Breast epithelium (tissue), 4 donors: ENCODE measurements at places on chromosomes 16 and 17. TPM values are rescaled to one million over a fixed set of nuclear protein-coding genes. Genes with fewer than 3 reads are reported as not detected.

DNA sequence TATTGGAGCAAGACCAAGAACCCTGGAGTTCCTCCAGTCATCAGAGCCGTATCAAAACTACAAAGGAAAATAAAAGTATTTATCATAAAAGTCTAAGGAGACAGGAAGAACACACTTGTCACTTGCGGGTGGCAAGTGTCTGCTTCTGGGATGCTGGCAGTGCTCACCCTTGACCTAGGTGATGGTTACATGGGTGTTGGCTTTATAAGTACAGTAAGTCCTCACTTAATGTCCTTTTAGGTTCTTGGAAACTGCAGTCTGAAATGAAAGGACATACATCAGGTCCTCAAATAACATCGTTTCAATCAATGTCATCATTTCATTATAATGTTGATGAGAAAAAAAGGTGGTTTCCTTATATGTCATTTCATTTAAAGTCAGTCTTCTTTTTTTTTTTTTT is 3.0 kb upstream of the AIPL1 start:
- no peaks in the 10 kb centered on the region for H3K4me1 ChIP-seq
- DNase-seq = no peak
- no peak overlapping the region for H3K4me3 ChIP-seq
- no peak overlapping the region for H3K27ac ChIP-seq

DNA sequence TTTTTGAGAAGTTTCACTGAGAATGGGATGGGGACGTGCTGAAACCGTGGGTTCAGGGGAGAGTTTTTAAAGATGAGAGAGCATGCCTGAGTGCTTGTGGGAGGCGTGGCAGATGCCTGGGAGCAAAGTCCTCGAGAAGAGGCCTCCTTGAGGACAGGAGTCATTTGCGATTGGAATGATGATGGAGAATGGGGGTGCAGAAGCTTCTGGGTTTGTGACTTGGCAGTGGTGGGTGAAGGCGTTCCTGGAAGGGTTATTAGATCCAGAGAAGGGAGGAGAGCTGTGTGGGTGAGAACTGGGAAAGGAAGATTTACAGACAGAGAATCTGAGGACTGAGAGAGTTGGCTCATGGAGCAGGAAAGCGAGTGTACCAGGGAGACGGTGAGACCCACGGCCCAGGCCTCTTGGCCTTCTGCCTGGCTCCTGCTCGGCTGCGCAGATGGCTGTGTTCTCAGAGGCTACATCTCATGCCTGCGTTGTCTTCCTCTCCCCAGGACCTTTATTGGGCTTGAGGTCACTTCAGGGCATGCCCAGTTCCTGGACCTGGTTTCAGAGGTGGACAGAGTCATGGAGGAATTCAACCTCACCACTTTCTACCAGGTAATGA is 8.6 kb upstream of the MMP15 start:
- no peak overlapping the region for H3K4me3 ChIP-seq
- H3K36me3 ChIP-seq = no peaks in the 10 kb centered on the region
- H3K4me1 ChIP-seq = no peaks in the 10 kb centered on the region

DNA sequence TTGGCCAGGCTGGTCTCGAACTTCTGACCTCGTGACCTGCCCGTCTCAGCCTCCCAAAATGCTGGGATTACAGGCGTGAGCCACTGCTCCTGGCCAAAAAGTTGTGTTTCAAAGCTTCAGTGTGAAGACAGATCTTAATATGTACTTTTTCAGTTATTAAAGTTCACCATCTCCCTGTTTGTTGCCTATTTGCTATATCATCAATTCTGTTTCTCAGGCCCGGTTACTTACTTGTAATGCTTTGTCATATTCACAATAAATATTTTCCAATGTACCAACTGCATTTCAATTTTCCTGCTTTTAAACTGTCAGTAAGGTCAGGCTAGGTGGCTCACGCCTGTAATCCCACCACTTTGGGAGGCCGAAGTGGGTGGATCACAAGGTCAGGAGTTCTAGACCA is 22.5 kb downstream of the FANCA start:
- no peak for DNase-seq
- H3K36me3 ChIP-seq = no peaks in the 10 kb centered on the region
- no peak overlapping the region for H3K27ac ChIP-seq

IL32 gene
- total RNA-seq = 17.0 TPM

GRCh38 chr17:67051837-67052236 is 7.5 kb downstream of the CACNG1 start:
- no peaks in the 10 kb centered on the region for H3K27me3 ChIP-seq
- no peak for DNase-seq
- no peaks in the 10 kb centered on the region for H3K36me3 ChIP-seq
- no peak overlapping the region for H3K27ac ChIP-seq

GRCh38 chr17:78438694-78439325 is 60.4 kb downstream of the PGS1 start:
- H3K27me3 ChIP-seq = peaks cover 18% of the 10 kb centered on the region
- no peak overlapping the region for H3K27ac ChIP-seq
- H3K36me3 ChIP-seq = no peaks in the 10 kb centered on the region
- no peak for DNase-seq
- no peaks in the 10 kb centered on the region for H3K4me1 ChIP-seq

DNA sequence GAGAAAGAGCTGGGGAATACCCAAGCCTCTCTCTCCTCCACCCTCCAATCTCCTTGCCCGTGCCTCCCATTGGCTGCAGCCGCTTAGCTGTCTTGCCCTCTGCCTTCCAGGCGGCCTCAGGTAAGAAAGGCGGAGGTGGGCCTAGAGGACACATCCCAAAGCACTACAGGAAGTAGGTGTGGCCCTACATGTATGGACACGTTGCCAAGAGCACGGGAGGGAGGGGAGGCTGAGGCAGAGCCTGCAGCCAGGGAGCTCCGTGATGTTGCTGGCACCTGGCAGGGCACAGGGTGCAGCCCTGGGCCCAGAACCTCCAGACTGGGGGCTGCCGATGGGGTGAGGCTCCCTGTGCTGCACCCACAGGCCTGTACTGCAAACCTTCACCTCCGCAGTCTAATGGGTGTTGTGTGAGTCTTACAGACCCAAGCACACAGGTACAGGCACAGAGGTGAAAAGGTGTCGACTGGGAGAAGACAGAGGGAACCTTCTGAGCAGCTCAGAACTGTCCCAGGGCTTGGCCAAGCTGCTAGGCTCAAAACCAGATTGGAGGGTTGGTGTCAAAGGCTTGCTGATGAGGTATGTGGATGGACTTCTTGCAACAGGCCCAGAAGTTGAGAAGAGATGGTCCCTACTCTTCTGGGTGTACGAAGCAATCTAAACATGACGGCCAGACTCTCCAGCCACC is 23.5 kb upstream of the FOXK2 start:
- H3K27ac ChIP-seq = peak overlapping the region; percentile 84
- peaks cover 4% of the 10 kb centered on the region for H3K4me1 ChIP-seq

CCT6B gene
- total RNA-seq = 4.4 TPM

GRCh38 chr17:4344926-4345325 is 21.5 kb downstream of the UBE2G1 start:
- no peaks in the 10 kb centered on the region for H3K36me3 ChIP-seq
- DNase-seq = no peak
- H3K27me3 ChIP-seq = no peaks in the 10 kb centered on the region
- no peak overlapping the region for H3K27ac ChIP-seq
- no peak overlapping the region for H3K4me3 ChIP-seq

DNA sequence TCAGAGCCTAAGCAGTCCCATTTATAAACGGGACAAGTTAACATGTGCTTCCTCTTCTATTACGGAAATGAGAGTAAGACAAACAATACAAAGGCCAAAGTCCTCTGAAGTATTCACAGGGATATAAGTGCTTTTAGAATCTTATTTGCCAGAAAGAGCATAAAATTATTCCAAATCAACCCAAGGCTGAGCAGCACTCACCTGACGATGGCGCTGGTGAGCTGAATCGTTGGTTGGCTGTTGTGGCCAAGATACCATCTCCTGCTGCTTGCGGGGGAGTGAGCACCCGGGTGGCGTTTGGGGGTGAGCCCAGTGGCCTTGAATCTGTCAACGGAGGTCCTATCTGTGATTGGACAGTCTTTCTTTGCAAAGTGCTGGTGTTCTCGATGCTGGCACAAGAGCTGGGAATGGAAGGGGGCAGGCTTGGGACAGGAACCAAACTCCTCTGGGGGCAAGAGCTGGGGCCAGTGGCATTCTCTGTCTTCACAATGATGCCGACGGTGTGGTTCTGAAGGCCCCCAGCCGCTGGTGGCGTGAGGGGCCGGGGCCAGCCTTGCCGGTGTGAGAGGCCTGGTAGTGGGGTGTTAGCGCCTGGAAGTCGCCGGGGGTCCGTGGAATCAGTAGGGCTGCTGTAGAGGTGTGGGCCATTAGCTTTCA is 9.5 kb upstream of the DHRS13 start:
- H3K4me1 ChIP-seq = no peaks in the 10 kb centered on the region
- H3K27ac ChIP-seq = no peak overlapping the region
- no peak overlapping the region for H3K4me3 ChIP-seq
- peaks cover 5% of the 10 kb centered on the region for H3K36me3 ChIP-seq
- no peaks in the 10 kb centered on the region for H3K27me3 ChIP-seq

- no peaks in the 10 kb centered on the region for H3K27me3 ChIP-seq
- no peak overlapping the region for H3K4me3 ChIP-seq
- no peak overlapping the region for H3K27ac ChIP-seq
- H3K4me1 ChIP-seq = no peaks in the 10 kb centered on the region
- no peak for DNase-seq
Observed at GRCh38 chr17:47212458-47212857, 3.3 kb downstream of the MYL4 start.

MAPK7 gene
- 22.7 TPM for total RNA-seq

DNA sequence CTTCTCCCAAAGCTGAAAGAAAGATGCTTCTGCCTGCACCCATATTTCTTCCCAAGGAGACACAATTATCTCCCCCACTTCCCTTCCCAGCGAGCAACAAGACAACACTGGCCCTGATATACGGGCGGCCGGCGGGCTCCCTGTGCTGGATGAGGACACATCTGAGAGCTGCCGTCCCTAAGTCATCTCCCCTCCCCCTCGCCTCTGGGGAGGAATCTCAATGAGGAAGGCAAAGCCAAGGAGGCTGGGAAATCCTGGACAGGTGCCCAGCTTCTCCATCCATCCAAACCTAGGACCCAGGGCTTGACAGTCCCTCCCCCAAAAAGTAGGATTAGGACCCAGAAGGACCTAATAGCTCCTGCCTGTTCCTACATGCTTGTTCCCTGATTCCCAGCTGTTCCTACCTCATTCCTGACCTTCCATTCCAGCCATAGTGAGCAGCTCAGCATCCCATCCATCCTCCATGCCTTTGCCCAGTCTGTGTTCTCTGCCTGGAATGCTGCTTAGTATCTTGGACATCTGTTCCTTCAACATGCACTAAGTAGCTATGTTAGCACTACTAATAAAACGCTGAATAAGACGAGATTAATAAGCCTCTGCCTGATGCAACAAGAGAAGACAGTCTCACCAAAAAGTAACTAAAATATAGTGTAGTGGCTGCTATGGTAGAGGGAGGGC is 167.9 kb downstream of the CCT6B start:
- H3K4me1 ChIP-seq = no peaks in the 10 kb centered on the region
- no peaks in the 10 kb centered on the region for H3K36me3 ChIP-seq
- no peaks in the 10 kb centered on the region for H3K27me3 ChIP-seq
- H3K27ac ChIP-seq = no peak overlapping the region
- H3K4me3 ChIP-seq = no peak overlapping the region

- no peaks in the 10 kb centered on the region for H3K36me3 ChIP-seq
- no peak for DNase-seq
- no peak overlapping the region for H3K27ac ChIP-seq
- no peaks in the 10 kb centered on the region for H3K27me3 ChIP-seq
Observed at GRCh38 chr17:8985054-8985701, 19.7 kb upstream of the PIK3R5 start.

- no peak overlapping the region for H3K27ac ChIP-seq
- no peak overlapping the region for H3K4me3 ChIP-seq
- no peaks in the 10 kb centered on the region for H3K4me1 ChIP-seq
- no peaks in the 10 kb centered on the region for H3K27me3 ChIP-seq
- DNase-seq = no peak
Observed at GRCh38 chr16:52068447-52069074, 478.4 kb downstream of the TOX3 start.

KRT31 gene
- total RNA-seq = not detected

- peak overlapping the region; percentile 31 for H3K4me3 ChIP-seq
- peak overlapping the region; percentile 85 for H3K27ac ChIP-seq
- DNase-seq = peak; percentile 94
Observed at GRCh38 chr17:40582328-40582901, 17.1 kb upstream of the CCR7 start.

DNA sequence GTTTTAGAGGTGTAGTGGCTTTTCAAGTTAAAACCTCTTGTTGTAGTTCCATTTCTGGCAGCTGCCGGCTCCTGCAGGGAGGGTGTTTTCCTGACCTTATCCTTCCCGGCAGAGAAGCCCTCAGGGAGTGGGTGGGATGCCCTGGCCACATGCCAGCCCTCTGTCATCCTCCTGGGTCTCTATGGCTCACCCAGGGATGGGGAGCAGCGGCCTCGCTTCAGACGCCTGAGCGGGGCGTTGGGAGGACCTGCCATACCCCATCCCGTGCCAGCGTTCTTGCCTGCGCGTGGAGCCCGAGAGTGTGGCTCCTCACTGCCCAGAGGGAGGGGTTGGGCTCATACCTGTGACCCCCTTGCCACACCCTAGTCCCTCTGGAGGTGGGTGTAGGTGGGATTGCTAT is 11.9 kb downstream of the KCNJ12 start:
- H3K27ac ChIP-seq = no peak overlapping the region
- H3K27me3 ChIP-seq = no peaks in the 10 kb centered on the region
- H3K36me3 ChIP-seq = no peaks in the 10 kb centered on the region
- no peak for DNase-seq

DNA sequence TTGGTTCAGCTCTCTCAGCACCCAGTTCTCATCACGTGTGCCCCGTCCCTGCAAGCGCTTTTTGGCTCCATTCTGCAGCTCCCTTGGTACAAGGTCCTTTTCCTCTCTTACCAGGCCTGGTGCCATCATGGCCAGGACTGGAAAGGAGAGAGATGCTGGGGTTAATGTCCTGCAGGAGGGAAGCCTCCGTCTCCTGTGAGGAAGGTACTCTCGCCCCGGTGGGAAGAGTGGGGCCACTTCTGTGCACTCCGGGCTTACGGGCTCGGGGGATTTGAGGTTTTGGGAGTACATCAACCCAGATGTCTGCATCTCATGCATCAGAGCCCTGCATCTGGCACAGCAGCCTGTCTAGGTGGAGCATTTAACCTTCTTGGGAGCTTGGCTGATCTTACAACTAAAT is 10.1 kb downstream of the CTRB2 start:
- H3K36me3 ChIP-seq = no peaks in the 10 kb centered on the region
- no peak for DNase-seq
- H3K4me1 ChIP-seq = no peaks in the 10 kb centered on the region
- no peak overlapping the region for H3K27ac ChIP-seq

HSD17B2 gene
- total RNA-seq = not detected

DNA sequence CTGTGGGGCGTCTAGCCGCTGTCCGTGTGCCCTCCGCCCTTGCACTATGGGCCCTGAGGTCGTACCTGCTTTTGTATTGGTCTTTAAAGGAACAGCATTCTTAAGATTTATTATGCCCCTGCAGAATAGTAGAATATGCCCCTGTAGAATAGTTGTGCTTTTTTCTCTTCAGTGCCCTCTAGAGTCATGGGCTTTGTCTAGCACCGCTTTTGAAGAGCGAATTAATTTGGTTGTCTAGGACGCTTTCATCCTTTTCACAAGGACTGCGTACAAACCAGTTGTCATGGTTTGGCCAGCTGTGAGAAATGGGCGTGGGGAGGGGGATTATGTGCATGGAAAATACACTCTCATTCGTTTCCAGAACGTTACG is 621 bp downstream of the CEP95 start:
- H3K27me3 ChIP-seq = no peaks in the 10 kb centered on the region
- peak overlapping the region; percentile 99 for H3K27ac ChIP-seq
- H3K36me3 ChIP-seq = peaks cover 14% of the 10 kb centered on the region
- no peaks in the 10 kb centered on the region for H3K4me1 ChIP-seq
- H3K4me3 ChIP-seq = peak overlapping the region; percentile 75
